ENCODE measurements at places on chromosomes 13 and 19. TPM values are rescaled to one million over a fixed set of nuclear protein-coding genes. Genes with fewer than 3 reads are reported as not detected.

CACNA1A gene
- polyA plus RNA-seq: 2.9 TPM

SLC44A2 gene
- 180 TPM for polyA plus RNA-seq

CDX2 gene
- polyA plus RNA-seq: not detected

CYP2A7 gene
- polyA plus RNA-seq: 0.40 TPM

NLRP4 gene
- not detected for polyA plus RNA-seq

TUBB4A gene
- 27.6 TPM for polyA plus RNA-seq

DNA sequence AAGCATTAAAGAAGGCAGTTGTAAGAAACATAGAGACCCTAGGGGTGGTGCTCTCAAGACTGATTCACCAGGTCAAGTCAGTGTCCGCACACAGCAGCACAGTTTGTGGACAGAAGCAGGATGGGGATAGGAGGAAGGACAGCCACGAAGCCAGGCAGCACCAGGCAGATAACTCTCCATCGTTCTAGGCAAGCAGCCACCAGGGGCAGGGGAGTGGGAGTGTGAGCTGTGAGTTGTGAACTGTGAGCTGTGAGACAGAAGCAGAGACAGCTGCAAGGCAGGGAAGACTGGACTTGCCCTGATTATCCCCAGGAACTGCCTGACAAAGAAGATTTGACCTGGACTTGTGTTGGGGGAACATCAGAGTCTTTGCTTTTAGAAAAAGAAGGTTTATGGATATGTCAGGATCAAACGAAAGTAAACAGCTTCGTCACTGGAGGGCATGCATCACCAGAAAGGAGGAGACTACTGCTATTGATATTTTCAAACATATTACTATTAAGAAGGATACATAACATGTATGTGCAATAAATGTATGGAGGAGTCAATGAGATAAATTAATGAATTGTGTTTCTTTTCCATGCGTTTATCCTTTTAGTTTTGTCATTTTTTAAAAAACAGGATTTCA lies 286.1 kb downstream of the IRS2 start:
- no peak for DNase-seq

DNA sequence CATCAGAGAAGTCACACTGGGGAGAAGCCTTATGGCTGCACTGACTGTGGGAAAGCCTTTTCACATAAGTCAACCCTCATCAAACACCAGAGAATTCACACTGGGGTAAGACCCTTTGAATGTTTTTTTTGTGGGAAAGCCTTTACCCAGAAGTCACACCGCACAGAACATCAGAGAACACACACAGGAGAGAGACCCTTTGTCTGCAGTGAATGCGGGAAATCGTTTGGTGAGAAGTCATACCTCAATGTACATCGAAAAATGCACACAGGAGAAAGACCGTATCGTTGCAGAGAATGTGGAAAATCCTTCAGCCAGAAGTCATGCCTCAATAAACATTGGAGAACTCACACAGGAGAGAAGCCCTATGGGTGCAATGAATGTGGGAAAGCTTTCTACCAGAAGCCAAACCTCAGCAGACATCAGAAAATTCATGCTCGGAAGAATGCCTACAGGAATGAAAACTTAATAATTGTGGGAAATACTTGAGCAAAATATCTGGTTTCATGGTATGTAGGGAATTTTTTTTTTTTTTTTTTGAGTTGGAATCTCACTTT lies 30.7 kb downstream of the ZNF793 start:
- DNase-seq: no peak

- DNase-seq: no peak
These were observed 8.2 kb downstream of the RRAS start for GRCh38 chr19:49631610-49632192.

- no peak for DNase-seq
These were observed 16.0 kb upstream of the PRR19 start for GRCh38 chr19:42285988-42286348.

- DNase-seq: no peak
These were observed 12.7 kb downstream of the FARP1 start for GRCh38 chr13:98155475-98156109.

DNA sequence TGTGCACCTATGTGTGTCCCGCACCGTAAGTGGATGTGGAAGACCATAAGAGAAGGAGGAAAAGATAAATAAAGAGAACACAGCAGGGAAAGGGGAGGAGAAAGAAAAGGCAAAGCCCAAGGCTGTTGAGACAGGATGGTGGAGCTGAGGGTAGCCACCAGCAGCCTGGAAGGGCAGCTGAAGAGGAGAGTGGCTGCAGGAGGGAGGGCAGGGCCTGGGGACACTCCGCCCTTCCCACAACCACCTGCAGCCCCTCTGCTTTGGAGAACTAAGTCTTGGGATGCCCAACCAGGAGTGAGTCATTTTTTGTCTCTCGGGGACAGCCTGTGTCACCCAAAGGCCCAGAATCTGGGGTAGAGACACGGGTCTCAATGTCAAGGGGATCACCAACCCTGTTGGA lies 26.4 kb upstream of the CCNE1 start:
- no peak for DNase-seq

DNA sequence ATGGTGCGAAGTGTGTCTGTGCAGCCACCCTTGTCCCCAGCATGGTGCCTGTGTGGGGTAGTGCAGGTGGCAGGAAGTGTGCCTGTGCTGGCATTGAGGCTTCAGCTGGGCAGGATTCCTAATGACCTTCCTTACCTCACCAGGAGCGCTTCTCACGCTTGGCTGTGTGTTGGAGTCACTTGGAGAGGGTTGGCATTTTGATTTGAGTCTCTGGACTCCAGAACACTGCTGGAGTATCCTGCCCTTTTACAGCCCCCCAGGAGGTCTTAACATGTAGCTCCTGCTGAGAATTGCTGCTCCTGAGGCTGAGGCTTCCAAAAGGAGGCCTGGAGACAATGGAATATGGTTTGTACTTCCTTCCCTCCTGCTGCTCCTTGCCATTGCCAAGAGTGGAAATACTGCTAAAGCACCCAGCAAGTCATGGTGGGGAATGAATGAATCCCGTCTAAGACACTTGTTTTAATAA lies 87.1 kb downstream of the ARHGEF7 start:
- no peak for DNase-seq

All from left kidney (tissue), 8 donors.